ENCODE measurements at places on chromosomes 7 and 10.

DNA sequence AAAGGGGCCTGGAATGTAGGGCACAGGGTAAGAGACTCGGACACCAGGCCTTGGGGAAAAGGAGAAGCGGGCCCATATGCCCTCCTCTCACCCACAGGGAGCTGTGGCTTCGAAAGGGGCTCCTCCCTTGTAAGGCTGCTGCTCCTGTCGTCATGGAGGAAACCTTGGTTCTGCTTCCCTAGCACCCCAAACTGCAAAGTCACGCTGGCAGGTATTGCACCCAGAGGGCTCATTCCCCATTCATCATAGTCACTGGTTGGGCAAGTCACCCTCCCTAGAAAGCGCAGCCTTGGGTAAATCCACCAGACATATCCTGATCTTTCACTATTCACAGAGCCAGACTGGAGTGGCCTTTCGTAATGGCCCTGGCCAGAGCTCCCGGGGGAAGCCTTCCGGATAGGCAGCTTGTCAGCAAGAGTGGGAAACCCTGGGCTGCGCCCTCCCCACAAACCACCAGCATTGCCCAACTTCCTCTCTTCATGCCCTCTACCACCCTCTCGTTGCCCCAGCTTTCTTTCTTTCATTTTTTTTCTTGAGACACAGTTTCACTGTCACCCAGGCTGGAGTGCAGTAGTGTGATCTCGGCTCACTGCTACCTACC lies 121.0 kb downstream of the HIP1 start:
- DNase-seq = no peak

GRCh38 chr7:135160098-135160857 lies 10.2 kb downstream of the CYREN start:
- DNase-seq = no peak

GRCh38 chr7:118233799-118234198 lies 9.3 kb downstream of the ANKRD7 start:
- no peak for DNase-seq

- no peak for DNase-seq
Measured at GRCh38 chr10:114489521-114490310, 85.4 kb upstream of the AFAP1L2 start.

DNA sequence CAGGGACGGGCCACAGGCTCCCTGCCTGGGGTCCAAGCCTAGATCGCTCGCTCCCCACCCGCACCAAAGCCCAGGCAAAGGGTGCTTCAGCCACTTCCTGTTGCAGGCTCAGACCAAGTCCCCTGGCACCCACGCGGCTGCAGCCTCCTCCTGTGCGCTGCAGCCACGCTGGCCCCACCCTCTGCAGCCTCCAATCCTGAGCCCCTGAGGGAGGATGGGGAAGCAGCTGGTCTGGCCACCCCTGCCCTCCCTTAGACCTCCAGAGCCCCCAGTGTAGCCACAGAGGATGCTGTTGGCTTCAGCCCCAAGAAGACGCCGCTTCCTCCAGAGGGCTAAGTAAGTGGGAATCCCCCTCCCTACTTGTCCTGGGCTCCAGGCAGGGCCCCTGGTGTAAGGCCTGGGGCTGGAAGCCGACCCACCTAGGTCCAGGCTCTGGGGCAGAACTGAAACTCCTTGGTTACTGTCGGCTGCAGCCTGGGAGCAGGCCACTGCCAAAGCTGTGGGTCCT lies 9.4 kb downstream of the LIMK1 start:
- DNase-seq = no peak

GRCh38 chr10:43402880-43403452 lies 6.0 kb downstream of the HNRNPF start:
- DNase-seq = no peak

DNA sequence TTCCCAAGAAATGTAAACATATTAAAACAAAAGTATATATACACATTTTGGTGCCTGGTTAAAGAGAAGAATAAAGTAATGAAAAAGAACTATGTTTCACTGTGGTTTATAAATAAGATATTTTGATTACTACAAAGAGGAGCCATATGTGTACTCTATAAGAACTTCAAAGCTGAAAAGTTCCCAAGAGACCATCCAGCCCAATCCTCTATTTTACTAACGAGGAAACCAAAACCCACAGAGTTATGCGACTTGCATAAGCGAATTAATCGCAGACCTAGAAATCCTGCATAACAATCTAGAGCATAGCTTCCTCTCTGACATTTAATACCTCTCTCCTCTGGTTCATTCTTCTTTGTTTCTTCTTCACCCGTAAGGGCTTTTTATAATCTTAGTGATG lies 937.1 kb downstream of the CNTNAP2 start:
- DNase-seq = no peak

GRCh38 chr7:34191771-34192479 lies 286.6 kb downstream of the BMPER start:
- DNase-seq = no peak

DNA sequence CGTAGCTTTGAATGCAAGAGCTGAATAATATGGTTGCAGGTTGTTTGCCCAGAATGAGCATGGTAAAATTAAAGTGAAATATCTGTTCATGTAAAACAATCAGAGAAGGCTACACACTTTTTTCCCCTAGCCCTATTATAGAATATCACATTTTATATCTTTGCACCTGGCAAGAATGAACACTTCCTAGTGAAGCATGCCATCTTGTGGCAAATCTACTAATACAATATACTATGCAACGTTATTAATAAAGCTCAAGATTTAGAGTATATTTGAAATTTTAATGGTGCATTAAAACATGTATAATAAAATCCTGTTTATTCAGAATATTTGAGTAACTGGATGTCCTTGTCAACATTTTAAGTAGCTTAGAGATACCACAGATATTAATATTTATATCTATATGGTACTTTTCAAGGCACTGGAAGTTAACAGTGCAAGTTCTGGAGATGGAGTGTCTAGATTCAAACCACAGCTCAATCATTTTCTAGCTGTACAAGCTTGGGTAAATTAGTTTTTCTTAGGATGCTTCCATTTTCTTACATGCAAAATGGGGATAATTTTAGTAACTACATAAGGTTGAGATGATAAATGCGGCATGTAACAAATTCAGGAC lies 643.1 kb upstream of the SEMA3D start:
- no peak for DNase-seq

DNA sequence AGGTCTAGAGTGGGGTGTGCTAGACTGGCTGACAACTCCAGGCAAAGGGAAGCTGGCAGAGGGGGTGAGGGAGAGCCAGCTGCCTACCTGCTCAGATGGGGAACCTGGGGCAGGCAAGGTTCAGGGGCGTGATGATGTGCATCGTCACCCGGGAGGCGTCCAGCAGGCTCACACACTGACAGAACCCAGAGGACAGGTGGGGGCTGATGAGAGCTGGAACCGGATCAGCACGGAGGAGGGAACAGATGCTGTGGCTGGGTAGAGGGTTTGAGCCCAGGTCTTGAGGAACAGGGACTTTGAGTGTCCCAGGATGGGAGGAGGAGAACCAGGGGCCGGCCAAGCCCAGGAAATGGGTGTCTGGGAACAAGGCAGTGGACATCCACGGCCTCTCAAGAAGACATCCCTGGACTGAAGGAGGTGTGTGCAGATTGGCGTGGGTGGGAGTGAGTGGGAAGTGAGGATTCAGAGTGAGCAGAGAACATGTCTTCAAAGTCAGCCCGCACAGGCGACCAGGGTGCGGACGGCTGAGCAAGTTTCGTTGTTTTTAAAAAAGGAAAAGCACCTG lies 3.9 kb downstream of the RASGEF1A start:
- peak; percentile 10 for DNase-seq

- DNase-seq = no peak
Measured at GRCh38 chr10:102769375-102770107, 25.8 kb downstream of the WBP1L start.

DNA sequence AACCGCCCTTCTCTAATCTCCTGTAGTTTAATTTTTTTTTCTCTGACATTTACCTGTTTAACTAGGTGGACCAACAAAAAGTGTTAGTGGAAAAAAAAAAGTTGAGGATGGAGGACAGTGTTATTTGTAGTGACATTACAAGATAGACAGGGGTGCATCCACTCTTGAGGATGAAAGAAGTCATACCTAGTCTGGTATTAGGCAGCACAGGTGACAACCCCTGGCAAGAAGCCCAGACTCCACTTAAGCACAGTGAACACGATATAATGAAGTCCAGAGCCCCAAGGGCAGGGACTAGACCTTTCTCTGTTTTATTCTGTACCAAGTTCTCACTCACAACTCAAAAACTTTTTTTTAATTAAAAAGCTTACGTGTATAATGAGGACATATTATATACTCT lies 268.4 kb downstream of the GPR37 start:
- DNase-seq = no peak

GRCh38 chr10:42753507-42754154 lies 29.0 kb upstream of the BMS1 start:
- DNase-seq = peak; percentile 24

DNA sequence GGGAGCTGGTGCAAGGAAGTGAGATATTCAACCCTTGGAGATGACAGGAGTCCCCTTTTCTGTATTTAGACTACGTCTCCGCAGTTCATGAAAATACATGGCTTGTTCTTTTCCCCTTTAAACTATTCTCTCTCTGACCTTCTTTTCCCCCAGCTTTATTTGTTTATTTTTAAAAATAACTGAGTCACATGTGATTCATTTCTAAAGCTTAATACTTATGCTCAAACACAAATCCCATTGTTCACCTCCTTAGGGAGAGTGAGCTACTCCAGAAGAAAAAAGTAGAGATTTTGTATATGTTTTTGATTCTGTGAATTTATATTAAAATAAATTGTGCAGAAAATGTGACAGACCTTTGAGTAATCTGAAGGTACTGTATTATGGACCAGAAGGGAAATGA lies 35.9 kb upstream of the FZD1 start:
- no peak for DNase-seq

DNA sequence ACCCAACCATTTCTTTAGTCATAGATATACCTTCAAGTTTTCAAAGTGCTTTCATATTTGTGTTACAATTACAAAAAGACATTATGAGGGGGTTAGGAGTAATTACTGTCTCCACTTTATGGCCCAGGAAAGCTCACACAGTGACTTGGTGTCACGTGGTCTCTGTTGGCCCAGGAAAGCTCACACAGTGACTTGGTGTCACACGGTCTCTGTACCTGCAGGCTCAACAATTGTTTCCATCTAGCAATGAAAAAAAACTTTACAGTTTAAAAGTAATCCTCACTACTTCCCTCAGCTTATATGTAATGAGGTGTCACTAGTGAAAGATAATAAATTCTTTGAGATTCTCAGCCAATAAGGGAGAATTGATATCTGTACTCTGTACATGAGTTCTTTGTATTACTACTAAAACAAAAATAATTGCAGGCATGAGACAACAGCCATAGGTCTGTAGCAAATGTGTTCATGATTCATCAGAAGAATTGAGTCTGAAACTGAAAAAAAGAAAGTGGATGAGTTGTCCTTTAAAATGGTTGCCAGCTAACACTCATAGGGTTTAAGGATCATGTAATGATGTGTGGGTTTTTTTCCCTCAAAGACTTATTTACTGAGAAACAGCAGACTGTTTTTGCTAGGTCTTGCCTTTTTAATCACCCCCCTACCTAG lies 10.9 kb downstream of the OGDH start:
- DNase-seq = peak; percentile 55

- no peak for DNase-seq
Measured at GRCh38 chr10:110841767-110842267, 29.9 kb upstream of the PDCD4 start.

- DNase-seq = no peak
Measured at GRCh38 chr10:17506856-17507471, 52.6 kb upstream of the ST8SIA6 start.

GRCh38 chr10:132196178-132197113 lies 9.7 kb downstream of the DPYSL4 start:
- no peak for DNase-seq

DNA sequence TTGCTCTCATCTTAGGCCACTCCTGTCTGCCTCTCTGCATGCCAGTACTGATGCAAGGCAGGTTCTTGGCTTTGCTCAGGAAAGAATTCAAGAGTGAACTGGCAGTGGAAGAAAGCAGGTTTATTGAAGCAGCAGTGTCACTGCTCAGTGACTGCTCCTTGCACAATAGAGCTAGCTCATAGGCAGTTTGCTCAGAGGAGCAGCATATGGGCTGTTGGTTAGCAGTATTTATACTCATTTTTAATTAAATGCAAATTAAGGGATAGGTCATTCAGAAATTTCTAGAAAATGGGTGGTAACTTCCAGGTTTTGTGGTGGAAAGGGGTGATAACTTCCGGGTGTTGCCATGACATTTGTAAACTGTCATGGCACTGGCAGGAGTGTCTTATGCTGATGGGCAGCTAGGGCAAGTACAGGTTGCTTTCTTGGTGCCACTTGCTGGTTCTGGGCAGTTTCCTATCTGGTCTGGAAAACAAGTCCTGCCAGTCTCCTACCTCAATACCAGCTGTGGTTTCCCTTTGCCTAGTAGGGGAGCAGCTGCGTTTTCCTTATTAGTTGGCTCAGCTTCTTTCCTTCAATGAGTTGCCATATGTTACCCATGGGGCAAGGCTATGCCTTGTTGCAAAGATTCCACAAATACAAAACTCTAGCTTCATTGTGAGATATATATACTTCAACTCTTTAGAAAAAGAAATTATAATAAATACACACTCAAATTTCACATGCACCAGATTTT lies 64.8 kb upstream of the CALD1 start:
- DNase-seq = no peak

GRCh38 chr10:4696186-4696585 lies 129.8 kb upstream of the AKR1E2 start:
- no peak for DNase-seq

GRCh38 chr7:20213378-20213777 lies 3.8 kb downstream of the MACC1 start:
- DNase-seq = no peak

GRCh38 chr10:17214971-17215781 lies 12.9 kb upstream of the VIM start:
- peak; percentile 55 for DNase-seq

GRCh38 chr7:128352153-128352537 lies 8.4 kb upstream of the RBM28 start:
- DNase-seq = peak; percentile 64

GRCh38 chr7:2046581-2047565 lies 185.9 kb downstream of the MAD1L1 start:
- DNase-seq = no peak

GRCh38 chr7:154541606-154542005 lies 461.3 kb downstream of the PAXIP1 start:
- no peak for DNase-seq

- peak; percentile 24 for DNase-seq
Measured at GRCh38 chr10:15735763-15736162, 16.0 kb upstream of the ITGA8 start.

DNA sequence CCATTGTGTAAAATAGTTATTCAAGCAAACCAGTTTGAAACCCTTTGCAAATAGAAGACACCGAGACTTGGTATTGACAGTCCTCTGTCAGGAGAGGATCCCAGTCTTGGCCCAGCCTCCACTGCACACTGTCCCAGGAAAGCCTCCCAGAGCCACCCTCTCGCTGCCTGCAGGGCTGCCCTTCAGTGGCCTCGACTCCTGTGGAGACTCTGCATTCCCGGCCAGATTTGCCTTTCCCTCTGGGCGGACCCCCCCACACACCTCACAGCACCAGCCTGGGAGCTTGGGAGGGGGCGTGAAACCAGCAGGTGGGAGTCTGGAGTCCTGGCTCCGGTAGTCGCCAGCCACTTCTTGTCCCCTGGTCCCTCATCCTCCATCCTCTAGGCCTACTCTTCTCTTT lies 48.7 kb downstream of the GRK5 start:
- no peak for DNase-seq

- DNase-seq = no peak
Measured at GRCh38 chr10:102220612-102221011, 5.5 kb upstream of the ELOVL3 start.
